ENCODE measurements at places on chromosomes 6 and 20.

GRCh38 chr6:131377112-131377705 lies 195.8 kb upstream of the ARG1 start:
- DNase-seq: no peak

GRCh38 chr6:139655783-139656705 lies 281.6 kb upstream of the CITED2 start:
- no peak for DNase-seq

DNA sequence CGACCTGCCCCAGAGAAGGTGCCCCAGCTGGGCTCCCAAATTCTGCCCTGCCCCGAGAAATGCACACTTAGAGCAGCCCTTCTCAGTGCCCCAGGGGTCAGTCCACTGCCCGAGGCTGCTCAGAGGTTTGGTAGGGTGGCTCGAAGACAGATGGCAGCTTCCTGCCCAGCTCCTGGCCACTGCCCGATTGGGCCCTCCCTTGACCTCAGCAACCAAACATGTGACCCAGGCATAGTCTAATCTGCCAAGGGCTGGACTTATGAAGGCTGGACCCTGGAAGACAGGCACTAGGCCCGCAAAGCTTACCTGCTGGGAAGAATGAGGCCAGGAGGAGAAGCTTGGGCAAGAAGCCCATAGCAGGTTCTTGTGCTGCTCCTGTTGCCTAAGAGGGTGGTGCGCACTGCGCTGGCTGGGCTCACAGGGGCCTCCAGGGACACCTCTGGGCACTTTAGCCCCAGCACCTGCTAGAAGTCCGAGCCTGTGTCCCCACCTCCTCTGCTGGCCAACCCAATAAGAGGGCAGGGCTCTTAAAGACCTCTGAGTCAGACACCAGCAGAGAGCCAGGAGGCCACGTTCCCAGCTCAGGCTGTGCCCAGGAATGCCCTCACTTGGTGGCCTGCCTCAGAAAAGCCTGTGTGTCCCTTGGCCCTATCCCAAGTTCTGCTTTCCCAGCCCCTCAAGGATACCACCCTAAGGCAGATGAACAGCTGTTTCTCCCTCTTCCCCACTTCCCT lies 5.5 kb downstream of the SIGLEC1 start:
- DNase-seq: no peak

DNA sequence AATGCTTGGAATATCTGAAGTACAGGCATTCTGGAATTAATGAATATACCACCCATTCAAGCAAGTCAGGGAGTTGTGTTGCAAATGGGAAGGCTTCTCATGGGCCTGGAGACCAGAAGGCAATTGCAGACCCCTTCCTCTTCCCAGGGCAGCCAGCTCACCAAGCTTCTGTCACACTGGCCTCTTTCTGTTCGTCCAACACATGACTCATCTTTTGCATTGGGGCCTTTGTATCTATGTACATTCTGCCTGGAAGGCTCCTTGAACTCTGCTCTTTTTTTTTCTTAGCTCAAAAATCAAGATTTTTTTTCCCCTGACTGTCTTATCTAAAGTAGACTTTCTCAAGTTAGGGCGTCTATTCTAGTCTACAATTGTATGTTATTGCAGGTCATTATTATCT lies 132.9 kb upstream of the MYLIP start:
- DNase-seq: no peak

DNA sequence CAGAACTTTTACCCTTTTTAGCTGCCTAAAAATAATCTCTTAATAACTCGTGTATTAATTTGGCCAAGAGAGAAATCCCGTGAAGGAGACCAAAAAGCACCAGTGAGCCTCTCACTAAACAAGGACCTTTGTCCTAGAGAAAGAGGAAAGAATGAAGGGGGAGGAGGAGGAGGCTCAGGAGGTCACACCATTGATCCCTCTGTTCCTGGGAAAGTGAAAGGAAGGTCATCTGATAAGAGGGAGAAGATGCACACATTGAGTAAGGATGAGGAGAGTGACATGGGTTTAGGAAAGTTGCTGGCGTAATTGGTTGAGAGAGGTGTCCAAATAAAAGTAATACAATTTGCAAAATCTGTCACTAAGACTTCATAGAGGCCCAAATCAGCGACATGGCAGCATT lies 49.2 kb downstream of the HLA-DPB1 start:
- no peak for DNase-seq

DNA sequence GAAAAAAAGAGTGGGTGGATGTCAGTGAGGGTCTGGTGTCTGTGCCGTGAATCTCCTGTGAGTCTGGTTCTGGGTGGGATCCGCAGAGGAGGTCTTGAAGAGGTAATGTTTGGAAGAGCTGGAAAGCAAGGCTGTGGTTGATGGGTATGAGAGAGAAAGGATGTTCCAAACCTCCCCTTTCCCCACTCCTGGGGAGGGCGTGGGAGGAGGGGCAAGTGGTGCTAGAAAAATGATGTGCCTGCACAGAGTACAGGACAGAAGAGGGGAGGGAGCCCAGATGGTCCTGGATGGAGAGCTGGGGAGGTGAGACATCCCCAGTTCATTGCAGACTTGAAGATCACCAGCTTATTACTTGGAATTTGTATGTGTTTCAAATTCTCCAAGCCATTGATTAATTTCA lies 3.1 kb downstream of the CNPY3 start:
- no peak for DNase-seq

DNA sequence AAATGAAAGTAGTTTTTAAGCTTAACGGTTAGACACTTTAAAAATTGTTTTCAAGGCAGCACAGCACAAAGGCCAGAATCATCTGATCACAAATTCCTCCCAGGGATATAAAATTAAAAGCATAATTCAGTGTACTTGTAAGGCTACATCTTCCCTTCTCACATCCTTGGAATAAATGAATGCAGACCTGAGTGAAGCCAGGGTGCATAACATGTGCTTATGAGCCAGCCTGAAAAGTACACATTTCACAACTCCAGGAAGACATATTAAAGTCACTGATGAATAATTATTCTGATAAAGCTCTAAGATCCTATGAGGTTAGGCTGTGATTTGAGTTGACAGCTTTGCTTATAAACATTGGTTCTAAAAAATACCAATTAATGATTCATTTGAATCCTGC lies 163.6 kb downstream of the BTBD9 start:
- DNase-seq: no peak

DNA sequence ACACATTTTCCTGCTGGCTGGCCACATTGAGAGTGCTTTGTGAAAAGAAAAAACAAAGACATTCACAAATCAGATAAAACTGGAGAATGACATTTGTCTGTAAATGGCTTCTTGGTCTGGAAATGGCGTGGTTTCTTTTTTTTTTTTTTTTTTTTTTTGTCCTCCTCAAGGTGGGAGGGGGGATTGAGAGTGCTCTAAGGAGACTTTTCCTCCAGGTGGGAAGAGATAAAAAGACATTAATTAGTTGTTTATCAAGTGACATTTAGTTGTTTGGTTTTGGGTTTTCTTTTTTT lies 40.4 kb downstream of the GNAS start:
- DNase-seq: no peak

- DNase-seq: no peak
These were observed 85.8 kb upstream of the ARMC2 start for GRCh38 chr6:108762394-108762793.

GRCh38 chr20:58694241-58695083 lies 1.9 kb downstream of the NPEPL1 start:
- DNase-seq: no peak

GRCh38 chr6:163589387-163589786 lies 174.9 kb downstream of the QKI start:
- DNase-seq: no peak

DNA sequence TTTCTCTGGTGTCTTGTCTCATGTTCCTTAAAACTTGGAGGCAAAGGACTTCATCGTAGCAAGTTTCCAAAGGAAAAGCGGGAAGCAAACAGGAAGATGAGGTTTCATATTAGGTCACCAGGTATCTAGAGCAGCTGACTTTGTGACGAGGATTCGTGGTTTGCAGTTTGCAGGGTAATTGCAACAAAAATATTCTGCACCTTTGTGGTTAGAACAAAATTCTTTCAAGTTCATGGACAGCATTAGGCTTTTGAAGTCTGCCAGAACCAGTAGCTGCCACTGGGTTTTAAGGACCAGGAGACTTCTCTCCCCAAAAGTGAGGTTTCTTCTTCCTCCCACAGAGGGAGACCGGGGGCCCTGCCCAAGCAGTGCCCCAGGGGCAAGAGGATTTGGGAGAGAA lies 63.4 kb downstream of the RPP40 start:
- DNase-seq: no peak

- peak; percentile 64 for DNase-seq
These were observed 201.3 kb upstream of the BTBD3 start for GRCh38 chr20:11716239-11716944.

DNA sequence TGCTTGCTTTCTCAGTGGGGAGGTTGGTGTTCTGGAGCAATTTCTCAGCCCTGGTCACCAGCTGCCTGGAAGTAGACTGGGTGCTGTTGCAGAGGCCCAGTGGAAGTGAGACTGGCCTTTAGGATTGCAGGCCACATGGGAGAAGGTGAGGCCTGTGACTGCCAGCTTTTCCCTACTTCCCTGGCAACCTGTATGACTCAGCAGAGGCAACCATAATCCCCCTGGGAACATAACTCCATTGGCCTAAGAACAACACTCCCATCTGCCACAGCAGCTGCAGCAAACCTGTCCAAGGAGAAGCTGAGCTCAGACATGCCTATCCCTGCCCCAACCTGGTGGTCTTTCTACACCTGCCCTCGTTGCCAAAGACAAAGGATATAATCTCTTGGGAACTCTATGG lies 473.5 kb upstream of the SPTLC3 start:
- DNase-seq: no peak

- DNase-seq: no peak
These were observed 94.0 kb downstream of the TMEM170B start for GRCh38 chr6:11631539-11631938.

- peak; percentile 67 for DNase-seq
These were observed 9.4 kb upstream of the SRC start for GRCh38 chr20:37336369-37337207.

DNA sequence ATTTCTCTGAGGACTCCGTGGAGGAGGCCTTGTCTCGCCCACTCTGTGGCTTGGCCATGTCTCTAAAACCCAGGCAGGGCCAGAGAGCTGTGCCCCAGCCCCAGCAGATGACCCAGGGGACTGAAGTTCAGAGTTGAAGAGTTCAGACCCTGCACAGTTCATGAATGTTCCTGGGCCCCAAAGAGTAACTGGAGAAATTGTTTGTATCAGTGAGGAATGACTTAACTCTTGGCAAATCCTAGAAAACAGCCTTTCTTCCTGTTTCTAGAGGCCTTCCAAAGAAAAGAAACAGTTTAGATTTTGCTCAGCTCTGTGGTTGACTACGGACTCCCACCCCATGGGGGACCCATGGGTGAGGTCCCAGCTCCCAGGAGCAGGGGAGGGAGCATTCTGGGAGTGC lies 62.1 kb upstream of the EYA2 start:
- DNase-seq: no peak
